Temporal lobe (tissue), 4 donors: ENCODE measurements at places on chromosomes 2 and 18. TPM values are rescaled to one million over a fixed set of nuclear protein-coding genes. Genes with fewer than 3 reads are reported as not detected.

The RTP5 gene
- 5.2 TPM for total RNA-seq

The DUSP19 gene
- 9.8 TPM for total RNA-seq

The TUBA4B gene
- not detected for total RNA-seq

The LMAN2L gene
- total RNA-seq: 19.7 TPM

The TUBB8B gene
- not detected for total RNA-seq
